ENCODE measurements at places on chromosomes 1 and 21. TPM values are rescaled to one million over a fixed set of nuclear protein-coding genes. Genes with fewer than 3 reads are reported as not detected.

Gene RGS8
- 0.10 TPM for total RNA-seq

Gene DPT
- 144 TPM for total RNA-seq

Gene UROD
- total RNA-seq: 62.3 TPM

Gene TSTD1
- total RNA-seq: 53.9 TPM

Gene KRTAP21-2
- total RNA-seq: not detected

Gene SERPINC1
- total RNA-seq: not detected

Gene TTC39A
- total RNA-seq: 1.7 TPM

Gene TFF2
- not detected for total RNA-seq

Gene RBP7
- 6.2 TPM for total RNA-seq

Gene FNBP1L
- 57.0 TPM for total RNA-seq

Gene MYOG
- total RNA-seq: 256 TPM

Gene RGL1
- 26.6 TPM for total RNA-seq

Gene LRP8
- total RNA-seq: 1.5 TPM

Gene KCNH1
- total RNA-seq: 2.5 TPM

Gene C1orf74
- 3.3 TPM for total RNA-seq

Gene KIF21B
- 1.3 TPM for total RNA-seq

Gene OR2L3
- 0.10 TPM for total RNA-seq

Gene PYHIN1
- total RNA-seq: 0.21 TPM

Gene LTN1
- 54.5 TPM for total RNA-seq

Gene LIN28A
- total RNA-seq: not detected

Gene ORC1
- total RNA-seq: 1.7 TPM

Gene MIXL1
- total RNA-seq: not detected

Gene DNALI1
- total RNA-seq: 1.6 TPM

Gene HPCAL4
- 0.92 TPM for total RNA-seq

Gene MTOR
- 44.5 TPM for total RNA-seq

Gene RPE65
- not detected for total RNA-seq

Gene HES5
- 2.8 TPM for total RNA-seq

Gene SLC16A4
- 10.8 TPM for total RNA-seq

Gene PRRX1
- total RNA-seq: 185 TPM

Gene SPRR1A
- not detected for total RNA-seq

Gene CHI3L2
- total RNA-seq: 5.0 TPM

Gene DIO1
- not detected for total RNA-seq

Gene AGT
- 21.8 TPM for total RNA-seq

Gene PROK1
- not detected for total RNA-seq

Data from tongue (tissue), 3 donors.